GDM1 (cell line): ENCODE measurements at places on chromosomes 12 and 14.

DNA sequence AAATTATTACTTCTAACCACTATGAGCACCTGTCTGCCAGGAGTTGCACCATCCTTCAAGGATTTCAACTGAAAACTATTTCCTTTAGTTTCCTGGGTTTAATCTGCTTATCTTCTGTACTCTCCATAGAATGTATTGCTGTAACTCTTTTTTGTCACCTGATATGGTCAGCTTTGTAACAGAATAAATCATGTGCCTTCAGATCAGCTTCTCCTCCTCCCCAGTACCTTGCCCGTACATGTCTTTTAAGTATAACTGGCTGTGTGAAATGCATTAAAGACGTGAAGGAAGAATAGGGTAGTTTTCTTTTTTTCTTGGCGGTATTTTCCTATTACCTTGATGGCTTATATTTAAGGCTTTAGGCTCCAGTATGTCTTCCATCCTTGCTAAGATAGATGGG, 200.3 kb upstream of the NAV3 start:
- DNase-seq, result no peak

DNA sequence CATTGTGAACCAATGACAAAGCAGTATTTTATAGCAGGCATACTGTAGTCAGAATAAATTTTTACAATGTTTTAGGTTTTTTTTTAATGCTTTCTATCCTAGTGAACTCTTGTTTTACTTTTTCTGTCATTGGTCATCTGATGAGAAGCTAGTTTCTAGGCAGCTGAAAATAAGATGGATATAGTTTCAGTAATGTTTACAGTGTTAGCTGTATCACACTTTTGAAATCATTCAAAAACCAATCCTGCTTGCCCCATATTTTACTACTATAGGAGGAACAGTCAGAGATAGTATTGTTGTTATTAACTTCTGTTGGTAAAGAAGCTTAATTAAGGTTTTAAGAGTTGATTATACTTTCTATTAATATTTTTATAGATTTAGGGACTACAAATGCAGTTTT, 24.5 kb downstream of the USP15 start:
- no peak for DNase-seq

- DNase-seq, result no peak
Observed at GRCh38 chr12:66268562-66268961, 33.7 kb upstream of the HELB start.

DNA sequence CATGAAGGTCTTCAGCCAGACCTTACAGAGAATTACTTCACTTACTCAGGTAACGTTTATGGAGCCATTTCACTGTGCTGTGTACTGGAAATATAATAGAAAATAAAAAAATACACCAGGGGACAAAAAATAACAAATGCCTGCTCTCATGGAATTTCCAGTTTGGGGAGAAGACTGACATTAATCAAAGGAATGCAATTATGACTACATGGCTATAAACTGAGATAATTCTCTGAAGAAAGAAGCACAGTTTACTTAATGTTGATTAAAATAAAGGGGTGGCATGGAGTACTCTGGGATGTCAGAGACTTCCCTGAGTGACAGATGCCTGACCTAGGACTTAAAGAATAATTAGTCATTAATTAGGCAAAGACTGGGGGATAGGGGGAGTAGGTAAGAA, 59.0 kb downstream of the DENND5B start:
- no peak for DNase-seq

DNA sequence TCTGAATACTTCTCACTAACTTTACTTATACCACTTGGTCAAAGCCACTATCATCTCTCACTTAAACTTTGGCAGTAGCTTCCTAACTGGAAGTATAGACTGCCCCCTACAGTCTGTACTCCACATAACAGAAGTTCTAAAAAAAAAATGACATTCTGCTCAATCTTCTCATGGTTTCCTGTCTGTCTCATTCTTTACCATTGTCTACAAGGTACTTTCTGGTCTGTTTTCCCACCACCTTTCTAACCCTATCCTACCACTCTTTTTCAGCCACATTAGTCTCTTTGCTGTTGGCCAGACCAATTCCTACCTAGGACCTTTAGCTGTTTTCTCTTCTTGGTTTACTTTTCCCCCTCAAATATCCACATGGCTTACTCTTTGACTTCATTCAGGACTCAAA, 14.7 kb downstream of the CPSF6 start:
- peak; percentile 22 for DNase-seq

- no peak for DNase-seq
Observed at GRCh38 chr14:95531473-95531872, 3.4 kb upstream of the GLRX5 start.

DNA sequence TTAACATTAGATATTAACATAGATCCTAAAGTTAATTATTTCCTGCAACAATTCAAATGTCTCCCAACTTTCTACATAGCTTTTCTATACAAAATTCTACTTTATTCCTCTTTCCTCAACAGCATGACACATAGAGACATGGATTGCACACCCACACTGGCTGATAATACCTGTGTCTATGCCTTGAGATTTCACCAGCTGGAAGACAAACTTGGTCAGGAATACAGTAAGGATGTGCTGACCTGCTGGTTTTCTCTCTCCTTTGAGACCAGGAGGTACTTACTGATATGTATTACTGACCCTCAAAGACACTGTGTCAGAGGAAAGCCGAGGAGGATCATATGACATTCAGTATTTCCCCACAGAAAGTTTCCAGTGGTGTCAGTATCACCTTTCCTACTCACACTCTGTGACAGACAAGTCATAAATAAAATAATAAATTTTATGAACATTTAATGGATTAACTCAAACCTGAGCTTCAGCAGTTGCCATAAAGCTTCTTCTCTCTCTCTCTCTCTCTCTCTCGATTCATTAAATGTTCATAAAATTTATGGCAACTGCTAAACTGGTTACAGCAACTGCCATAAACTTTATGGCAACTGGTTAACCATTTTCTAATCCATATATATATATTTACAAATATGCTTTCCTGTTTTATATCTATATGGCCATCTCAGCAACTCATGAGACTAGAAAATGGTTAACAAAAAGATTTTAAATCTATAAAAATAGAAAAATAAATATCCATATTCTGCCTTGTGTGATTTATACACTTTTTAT, 22.7 kb downstream of the EIF2S3B start:
- DNase-seq, result no peak

- no peak for DNase-seq
Observed at GRCh38 chr12:7060353-7060954, at the start of gene C1S. C1S (plus strand) TSS chr12:7060718; CDS start chr12:7061913, 1,195 bp downstream.

DNA sequence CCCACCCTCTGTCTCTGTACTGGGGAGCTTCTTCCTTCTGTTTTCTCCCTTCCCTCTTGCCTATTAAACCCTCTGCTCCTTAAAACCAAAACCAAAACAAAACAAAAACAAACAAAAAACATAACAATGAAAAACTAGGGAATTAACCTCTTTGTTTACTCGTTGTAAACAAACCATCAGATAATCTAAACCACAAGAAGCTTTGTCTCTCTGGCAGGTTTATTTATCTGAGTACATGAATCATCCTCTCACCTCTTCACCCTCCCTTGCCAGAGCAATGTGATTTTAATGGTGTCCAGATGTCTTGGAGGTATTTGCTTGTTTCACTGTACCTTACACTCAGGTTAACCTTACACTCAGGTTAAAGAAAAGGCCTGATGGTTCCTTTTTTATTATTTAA, 66.1 kb downstream of the DYRK2 start:
- DNase-seq, result no peak

DNA sequence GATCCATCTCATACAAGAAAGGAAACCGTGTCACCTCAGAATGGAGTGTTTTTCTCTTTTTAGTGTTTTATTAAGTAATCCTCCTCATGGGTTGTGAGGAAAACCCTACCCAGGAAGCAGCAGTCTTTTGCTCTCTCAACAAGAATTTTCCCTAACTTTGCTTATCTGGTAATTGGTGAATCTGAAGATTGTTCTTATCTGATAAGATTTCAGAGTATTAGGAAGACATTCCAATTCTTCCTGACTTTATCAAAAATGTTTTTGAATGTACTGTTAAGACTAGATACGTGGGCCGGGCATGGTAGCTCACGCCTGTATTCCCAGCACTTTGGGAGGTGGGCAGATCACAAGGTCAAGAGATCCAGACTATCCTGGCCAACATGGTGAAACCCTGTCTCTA, 86.0 kb downstream of the PHLDA1 start:
- no peak for DNase-seq

DNA sequence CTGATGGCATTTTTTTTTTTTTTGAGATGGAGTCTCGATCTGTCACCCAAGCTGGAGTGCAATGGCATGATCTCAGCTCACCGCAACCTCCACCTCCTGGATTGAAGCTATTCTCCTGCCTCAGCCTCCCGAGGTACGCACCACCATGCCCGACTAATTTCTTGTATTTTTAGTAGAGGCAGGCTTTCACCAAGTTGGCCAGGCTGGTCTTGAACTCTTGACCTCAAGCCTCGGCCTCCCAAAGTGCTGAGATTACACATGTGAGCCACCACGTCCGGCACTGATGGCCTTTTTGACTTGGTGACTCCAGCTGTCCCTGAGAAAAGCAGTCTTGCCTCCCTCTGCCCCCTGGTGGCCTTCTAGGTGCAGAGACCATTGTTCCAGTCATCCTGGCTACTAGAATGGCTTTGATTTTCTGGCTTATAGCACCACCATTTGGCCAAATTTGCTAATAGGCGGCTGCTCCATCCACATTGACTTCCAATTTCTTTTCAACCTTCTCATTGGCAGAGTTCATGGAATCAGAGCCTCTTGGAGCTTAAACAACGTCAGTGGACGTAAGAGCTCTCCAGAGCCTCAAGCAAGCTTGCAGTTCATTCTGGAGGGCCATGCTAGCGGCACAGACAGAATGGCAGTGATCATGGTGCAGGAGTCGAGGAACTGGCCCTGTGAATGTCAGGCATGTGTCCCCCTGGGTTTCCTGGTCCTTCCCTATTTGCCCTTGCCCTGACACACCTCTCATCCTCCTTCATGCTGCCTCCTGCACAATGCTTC, 25.4 kb upstream of the EIF4B start:
- DNase-seq, result peak; percentile 76

DNA sequence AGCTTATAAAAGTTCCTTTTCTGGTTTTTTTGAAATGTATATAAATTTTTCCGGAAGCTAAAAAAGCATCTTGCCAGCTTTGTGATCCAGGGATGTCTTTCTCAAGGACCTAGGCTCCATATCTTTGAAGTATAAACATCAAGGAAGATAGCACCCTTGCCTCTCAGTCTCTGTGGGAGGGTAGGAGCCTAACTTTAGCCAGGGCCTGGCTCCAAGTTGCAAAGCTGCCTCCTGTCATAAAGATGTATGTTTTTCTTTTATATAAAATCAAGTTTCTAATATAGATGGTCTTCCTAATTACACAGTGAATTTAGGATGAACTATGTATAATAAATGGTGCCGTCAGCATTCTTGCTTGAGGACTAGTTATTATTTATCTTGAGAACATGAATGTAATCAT, 612.6 kb upstream of the USP15 start:
- DNase-seq, result no peak

- DNase-seq, result no peak
Observed at GRCh38 chr12:49952391-49953055, 2.0 kb downstream of the AQP2 start.

DNA sequence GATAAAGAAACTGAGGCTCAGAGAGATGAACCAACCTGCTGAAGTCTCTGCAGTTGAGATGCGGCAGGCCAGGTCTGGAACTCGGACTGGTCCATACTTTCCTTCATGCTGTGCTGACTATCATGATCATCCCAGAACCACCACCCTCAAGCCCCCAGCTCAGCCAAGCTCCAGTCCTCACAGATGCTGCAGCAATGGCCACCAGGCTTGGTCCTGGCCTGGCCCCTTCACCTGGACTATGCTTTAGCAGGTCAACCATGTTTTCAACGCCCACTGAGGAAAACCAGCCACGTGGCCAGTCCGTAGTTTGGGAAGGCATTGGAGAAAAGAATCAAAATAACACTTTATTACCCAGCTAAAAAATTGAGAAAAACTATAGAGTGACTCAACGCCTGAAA, 1.4 kb downstream of the GPR68 start:
- no peak for DNase-seq

DNA sequence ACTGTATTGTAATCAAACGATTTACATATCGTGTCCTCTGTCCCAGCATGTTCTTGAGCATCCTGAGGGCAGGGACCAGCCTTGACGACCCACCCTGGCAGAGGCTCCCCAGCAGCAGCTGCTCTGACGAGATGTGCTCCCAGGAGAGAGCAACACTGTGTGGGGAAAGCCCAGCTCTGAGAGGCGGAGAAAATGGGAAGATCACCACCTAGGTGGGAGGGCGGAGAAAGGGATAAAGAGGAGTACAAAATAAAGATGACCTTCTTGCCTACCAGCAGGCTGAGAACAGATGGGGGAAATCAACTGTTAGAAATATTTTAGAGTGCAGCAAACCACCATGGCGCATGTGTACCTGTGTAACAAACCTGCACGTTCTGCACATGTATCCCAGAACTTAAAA, 71.5 kb upstream of the CAPRIN2 start:
- no peak for DNase-seq
